ENCODE measurements at places on chromosomes 7 and 10.

DNA sequence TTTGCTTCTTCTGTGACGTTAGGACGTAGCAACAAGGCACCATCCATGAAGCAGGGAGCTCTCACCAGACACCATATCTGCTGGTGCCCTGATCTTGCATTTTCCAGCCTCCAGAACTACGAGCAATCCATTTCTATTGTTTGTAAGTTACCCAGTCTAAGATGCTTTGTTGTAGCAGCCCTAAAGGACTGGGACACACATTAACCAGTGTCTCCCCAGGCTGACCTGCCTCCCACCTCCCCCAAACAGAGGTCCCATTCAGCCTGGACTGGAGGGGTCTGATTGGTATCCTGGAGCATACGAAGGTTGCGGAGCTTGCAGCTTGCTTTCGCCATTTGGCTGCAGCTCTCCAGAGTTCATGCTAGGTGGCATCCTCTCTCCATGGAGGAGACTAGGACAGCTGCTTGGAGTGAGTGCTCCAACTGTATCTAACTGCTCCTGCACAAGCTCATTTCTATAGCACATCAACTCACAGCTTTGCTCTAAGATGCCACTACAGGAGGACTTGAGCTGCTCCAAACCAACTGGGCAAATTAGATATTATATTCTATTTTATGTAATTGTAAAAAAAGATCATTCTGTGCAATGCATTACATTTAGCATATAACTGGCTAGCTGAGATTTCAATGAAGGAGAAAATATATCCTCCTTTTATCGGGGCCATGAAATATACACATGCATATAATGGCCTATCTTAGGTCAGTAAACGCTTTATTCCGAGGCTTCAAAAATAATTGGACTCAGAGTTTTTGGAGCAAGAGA is 8.0 kb upstream of the GRK5 start:
- peak; percentile 60 for DNase-seq

- DNase-seq, result no peak
These were observed 936 bp downstream of the IGF2BP3 start for GRCh38 chr7:23469150-23469960.

GRCh38 chr10:35979116-35979515 is 337.0 kb upstream of the FZD8 start:
- DNase-seq, result no peak

GRCh38 chr10:61175316-61175715 is 231.3 kb upstream of the RHOBTB1 start:
- no peak for DNase-seq

DNA sequence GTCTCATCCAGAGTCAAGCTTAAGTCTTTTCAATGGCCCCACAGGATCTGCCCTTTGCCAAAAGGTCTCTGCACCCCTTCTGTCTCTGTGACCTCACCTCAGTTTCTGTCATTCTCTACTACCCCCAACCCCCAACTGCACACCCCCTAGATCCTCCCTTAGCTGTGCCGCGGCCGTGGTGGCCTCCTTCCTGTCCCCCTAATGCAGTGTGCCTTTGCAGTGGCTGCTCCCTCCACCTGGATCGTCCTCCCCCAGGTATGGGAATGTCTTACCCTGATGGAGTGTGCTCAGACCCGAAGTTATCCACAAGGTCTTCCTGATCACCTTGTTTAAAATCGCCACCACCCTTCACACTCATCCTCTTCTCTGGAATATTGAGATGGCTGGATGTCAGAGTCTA is 9.6 kb downstream of the FGF8 start:
- no peak for DNase-seq

GRCh38 chr7:55887821-55888247 is 578 bp downstream of the ZNF713 start:
- no peak for DNase-seq

- no peak for DNase-seq
These were observed 33.0 kb downstream of the CYP26A1 start for GRCh38 chr10:93106631-93107072.

DNA sequence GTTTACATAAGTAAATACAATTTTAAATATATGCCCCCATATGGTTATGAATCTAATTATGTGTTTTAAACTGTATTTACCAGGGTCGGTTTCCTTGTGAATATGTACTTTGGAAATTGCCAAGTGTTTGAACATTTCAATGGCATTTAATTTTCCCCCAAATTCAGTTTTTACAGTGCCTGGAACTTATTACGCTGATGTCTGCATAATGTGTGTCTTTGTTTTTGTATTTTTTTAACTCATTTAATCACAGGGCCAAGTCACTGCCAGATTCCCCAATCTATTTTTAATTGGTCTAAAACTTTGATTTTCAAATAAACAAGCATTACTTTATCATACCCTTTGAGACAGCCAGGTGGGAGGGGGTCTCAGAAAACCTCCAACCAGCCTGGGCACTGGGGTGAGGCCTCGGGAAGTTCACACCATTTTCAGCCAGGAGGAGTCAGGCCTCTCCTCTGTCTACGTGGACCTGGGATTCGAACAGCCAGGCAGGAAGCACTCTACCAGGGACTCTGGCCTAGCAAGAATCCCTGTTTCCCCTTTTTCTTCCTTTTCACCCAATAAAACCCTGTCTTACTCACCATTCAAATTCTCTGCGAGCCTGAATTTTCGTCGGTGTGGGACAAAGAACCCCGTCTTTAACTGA is 151.5 kb upstream of the COL1A2 start:
- DNase-seq, result no peak

GRCh38 chr7:130957137-130957513 is 223.1 kb upstream of the KLF14 start:
- DNase-seq, result peak; percentile 82

DNA sequence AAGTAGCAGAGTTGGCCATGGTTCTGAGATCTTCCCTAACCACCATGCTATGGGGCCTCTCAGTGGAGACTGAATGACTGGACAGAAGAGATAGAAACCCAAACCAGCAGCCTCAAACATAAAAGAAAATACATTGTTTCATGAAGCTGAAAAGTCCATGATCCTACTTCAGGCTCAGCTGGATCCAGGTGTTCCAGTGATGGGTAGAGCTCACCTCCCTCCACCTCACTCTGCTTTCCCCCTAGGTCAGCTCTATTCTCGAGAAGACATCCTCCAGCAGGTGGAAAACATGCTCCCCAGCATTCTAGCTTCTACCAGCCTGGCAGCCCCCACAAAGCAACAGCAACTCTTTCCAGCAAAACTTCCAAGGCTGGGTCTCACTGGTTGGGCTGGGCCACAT is 132.1 kb downstream of the OAT start:
- no peak for DNase-seq

- DNase-seq, result no peak
These were observed 152.5 kb downstream of the CREB5 start for GRCh38 chr7:28564755-28565374.

DNA sequence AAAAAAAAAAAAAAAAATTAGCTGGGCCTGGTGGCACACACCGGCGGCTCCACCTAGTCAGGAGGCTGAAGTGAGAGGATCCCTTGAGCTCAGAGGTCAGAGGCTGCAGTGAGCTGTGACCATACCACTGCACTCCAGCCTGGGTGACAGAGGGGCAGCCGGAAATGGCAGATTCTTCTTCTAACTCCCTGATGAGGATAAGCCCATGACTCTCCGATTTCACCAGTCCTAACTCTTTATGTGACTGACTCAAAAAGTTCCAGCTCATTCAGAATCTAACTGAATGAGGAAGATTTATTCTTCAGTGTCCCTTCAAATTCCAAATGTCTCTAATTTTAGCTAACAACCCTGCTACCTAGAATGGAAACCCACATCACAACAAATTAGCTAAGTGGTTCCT is 4.2 kb downstream of the C10orf67 start:
- DNase-seq, result no peak

GRCh38 chr10:53808677-53809372 is 992.2 kb downstream of the PCDH15 start:
- no peak for DNase-seq
